ENCODE measurements at places on chromosomes 11 and 22.
A peak's percentile ranks its signal among the peaks of the same experiment; 100 is the strongest.

GRCh38 chr22:20868025-20868962, 9.5 kb downstream of the SNAP29 start:
- no peak for DNase-seq

DNA sequence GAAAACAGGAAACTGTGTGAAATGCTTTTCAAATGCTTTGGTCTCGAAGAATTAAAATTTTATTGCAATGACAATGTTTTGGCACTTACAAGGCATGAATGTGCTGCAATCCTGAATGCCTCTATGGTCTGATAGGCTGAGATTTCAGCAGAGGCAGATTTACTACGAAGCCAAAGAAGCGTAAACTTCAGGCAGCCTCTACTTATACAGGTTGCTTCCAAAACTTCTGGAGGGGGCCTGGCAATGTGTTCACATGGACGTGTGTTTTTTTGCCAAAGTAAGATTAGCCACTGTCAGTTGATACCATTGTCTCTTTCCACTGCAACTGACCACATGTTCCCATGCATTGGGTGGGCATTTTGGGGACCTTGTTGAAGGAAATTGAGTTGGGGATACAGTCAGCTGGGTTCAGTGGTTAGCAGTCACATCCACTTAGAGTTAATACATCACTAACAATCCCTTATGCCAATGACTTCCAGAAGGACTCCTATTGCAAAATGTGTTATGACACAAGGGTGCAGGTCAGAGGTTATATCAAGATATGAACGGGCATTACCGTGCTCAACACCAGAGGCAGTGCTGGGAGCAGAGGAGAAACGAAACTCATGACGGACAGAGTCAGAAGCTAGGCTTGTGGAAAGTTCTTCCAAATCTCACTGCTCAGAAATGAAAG, 48.8 kb downstream of the ABTB2 start:
- DNase-seq, result peak; percentile 48

DNA sequence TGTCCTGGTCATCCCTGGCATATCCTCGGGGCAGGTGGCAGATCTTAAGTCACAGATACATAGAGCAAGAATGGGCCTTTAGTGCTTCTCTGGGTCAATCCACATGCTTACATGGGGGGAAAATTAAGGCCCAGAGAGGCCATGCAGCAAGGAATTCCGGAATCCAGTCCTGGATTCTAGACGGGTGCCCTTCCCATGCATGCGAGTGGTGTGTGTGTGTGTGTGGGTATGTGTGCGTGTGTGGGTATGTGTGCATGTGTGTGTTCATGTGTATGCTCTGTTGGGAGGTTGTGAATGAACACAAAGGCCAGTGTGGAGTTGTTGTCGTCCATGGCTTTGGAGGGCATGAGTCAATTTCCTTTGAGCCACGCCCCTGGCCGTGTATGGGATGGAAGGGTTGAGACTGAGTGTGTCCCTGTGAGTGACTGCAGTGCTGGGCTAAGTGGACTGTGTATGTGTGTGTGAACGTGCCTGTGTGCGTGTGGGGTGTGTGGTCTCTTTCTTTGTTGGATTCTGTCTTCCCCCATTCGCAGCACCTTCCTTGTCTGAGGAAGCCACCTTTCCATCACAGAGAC, 33.4 kb upstream of the EIF3D start:
- DNase-seq, result peak; percentile 51

DNA sequence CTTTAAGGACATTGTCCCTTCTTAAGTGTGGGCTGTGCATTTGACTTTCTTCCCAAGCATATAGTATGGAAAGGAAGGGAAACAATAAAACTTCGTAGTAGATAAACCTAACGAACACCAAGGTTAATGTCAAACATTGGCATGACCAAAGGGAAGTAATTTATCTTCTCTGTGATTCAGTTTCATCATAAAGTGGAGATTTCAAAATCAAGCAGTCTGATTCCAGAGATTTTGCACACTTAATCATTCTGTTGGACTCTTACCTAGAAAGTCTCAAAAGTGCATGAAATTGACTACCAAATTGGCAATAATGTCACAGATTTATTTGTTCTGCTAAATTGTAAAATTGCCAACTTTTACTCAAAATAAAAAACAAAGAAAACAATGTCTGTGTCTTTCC, 559.7 kb downstream of the JRKL start:
- no peak for DNase-seq

DNA sequence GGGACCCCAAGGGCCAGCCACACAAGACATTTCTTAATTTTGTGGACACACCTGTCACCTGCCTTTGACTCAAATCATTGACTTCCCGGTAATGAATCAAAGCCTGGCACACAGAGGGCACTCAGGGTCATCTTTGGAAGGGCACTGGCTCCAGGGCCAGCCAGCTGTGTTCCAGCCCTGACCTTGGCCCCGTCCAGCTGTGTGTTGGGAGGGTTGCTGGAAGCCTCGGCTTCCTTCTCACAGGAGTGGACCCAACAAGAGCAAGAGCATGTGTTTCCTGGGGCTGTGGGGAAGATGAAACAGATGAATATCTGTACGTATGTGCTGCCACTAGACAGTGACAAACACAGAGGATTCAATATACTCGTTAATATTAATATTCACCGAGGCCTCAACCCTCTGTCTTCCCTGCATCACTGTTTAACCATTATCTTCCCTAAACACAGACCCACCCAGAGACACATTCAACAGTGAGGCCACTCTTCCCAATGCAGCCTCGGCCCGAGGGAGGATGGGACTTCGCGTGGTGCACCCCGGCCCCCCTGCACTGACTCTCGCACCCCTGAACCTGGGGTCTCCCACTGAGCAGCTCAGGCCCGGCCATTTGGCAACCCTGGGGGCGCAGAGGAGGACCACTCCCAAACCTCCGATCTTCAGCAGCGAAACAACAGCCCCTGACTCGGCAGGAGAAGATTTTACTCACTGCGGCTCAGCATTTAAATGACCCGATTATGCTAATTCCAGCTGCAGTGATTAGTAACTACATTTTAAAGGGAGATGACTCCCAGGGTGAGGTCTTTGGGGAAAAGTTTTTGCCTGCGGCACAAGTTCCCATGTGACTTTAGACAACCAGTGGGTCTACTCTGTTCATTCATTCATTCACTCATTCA, 45.7 kb downstream of the PHF21B start:
- DNase-seq, result no peak

DNA sequence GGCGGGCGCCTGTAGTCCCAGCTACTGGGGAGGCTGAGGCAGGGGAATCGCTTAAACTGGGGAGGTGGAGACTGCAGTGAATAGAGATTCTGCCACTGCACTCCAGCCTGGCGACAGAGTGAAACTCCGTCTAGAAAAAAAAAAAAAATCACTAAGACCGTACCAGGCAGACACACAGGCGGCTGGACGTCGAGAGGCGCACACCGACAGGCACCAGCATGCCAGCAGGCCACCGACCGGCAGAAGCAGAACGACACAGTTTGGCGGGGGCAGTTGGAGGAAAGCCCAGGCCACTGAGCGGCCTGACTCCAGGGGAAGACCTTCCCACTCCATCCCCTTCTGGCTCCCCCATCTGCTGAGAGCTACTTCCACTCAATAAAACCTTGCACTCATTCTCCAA, 17.5 kb downstream of the OR10D3 start:
- no peak for DNase-seq

GRCh38 chr22:36328635-36329253, 59.0 kb downstream of the MYH9 start:
- DNase-seq, result peak; percentile 93

GRCh38 chr11:94417386-94417987, 16.3 kb upstream of the GPR83 start:
- DNase-seq, result peak; percentile 54

DNA sequence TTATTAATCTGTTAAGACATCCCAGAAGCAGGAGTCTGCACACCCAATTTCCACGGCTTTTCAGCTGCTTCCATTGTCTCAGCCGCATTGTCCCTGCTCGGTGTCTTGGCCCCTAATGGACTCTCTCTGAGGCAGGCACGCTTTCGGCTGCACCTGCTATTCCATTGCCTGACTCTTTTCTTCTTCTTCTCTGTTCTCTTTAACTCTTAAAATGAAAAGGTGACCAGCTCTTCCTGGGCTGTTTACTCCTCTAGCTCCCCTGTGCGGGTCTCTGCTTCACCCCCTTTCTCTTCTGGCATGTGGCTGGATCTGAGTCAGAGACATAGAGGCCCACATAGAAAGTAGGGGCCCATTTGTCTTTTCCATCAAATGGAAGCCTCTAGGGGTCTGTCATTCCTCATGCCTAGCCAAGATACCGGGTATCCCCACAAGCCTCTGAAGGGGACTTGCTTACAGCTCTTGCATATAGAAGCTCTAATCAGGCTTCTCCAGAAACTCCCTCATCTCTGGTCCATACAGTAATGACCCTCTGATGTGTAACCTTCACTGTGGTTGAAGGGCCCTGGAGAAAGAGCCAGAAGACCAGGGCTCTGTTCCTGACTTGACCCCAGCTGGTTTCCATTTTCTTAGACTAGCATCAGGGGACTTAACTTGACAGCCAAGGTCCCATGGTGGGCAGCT, 243.9 kb downstream of the ST3GAL4 start:
- no peak for DNase-seq

GRCh38 chr11:118430956-118431355, 5.3 kb upstream of the KMT2A start:
- no peak for DNase-seq

- no peak for DNase-seq
These were observed 8.6 kb downstream of the RPUSD4 start for GRCh38 chr11:126202646-126203359.

DNA sequence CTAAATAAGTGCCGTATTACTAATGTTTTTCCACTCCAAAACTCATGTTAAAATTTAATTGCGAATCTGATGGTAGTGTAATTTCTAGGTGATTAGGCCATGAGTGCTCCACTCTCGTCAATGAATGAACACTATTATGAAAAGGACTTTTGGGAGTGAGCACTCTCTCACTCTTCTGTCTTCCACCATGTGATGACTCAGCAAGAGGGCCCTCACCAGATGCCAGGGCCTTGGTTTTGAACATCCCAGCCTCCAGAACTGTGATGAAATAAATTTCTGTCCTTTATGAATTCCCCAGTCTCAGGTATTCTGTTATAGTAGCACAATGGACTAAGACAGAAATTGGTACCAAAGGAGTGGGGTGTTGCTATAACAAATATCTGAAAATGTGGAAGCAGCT, 8.1 kb downstream of the JRKL start:
- no peak for DNase-seq

GRCh38 chr22:23137905-23138561, 3.8 kb downstream of the RSPH14 start:
- DNase-seq, result peak; percentile 15

GRCh38 chr11:48028914-48029680, 48.7 kb downstream of the PTPRJ start:
- no peak for DNase-seq

- no peak for DNase-seq
These were observed 375.1 kb downstream of the BUD13 start for GRCh38 chr11:116397602-116398084.

GRCh38 chr11:69308491-69308911, 14.5 kb downstream of the MYEOV start:
- DNase-seq, result no peak

- DNase-seq, result no peak
These were observed 8.1 kb downstream of the SSTR3 start for GRCh38 chr22:37204045-37204655.

- no peak for DNase-seq
These were observed 4.2 kb downstream of the ABCC8 start for GRCh38 chr11:17472467-17472866.

DNA sequence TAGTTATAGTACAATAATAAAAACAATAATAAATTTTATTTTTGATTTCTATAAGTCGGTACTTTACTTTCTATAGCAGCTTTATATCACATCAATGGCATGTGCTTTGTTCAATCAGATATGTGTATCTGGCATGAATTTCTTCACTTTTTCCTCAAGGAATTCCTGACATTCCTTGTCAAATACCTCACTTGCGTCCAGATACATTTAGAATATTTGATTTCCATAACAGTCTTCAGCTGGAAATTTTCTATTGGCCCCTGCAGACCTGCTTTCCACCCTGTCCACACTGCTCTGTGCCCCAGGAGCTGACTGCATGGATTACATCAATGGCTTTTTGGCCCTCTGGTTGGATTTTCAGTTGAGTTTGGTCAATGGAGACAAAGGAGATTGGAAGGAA, 93.2 kb downstream of the FAR1 start:
- no peak for DNase-seq

- DNase-seq, result no peak
These were observed 83.0 kb downstream of the MYO7A start for GRCh38 chr11:77211040-77211451.

DNA sequence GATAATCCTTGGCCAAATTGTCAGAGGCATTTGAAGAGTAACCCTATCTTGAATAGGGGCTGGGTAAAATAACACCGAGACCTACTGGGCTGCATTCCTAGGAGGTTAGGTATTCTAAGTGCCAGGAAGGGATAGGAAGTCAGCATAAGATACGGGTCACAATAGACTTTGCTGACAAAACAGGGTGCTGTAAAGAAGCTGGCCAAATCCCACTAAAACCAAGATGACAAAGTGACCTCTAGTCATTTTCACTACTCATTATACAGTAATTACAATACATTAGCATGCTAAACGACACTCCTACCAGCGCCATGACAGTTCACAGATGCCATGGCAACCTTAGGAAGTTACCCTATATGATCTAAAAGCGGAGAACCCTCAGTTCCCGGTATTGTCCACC, 964 bp upstream of the REXO2 start:
- no peak for DNase-seq

- no peak for DNase-seq
These were observed 134.6 kb downstream of the CCDC34 start for GRCh38 chr11:27228232-27228905.

DNA sequence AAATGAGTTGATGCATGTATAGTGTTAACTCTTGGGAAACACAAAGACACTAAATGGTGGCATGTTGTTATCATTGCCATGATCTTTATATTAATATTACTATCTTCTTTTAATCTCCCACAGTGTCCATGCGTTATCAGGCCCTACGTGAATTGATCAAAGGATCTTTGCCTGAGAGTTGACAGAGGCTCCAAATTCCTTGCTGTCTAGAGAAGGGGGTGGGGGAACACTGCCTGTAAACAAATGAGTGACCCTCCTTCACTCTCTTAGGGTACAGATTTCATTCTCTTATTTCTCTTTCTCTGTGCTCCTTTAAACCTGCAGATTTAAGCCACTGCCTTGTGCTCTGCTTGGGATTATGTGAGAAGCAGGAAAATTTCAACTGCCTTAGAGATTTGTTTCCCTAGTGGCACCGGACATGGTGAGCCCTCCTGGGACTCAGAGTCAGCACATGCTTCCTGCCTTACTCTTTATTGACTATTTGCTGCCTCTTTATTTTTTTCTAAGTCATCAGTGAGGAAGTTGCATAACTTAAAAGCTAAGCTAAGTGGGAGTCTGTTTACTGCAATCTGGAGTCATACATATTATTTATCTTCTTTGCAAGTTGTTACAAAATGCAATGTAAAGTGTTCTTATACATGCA, 122.9 kb downstream of the MAML2 start:
- DNase-seq, result peak; percentile 79

All from fibroblast of mammary gland (primary cell).